ENCODE measurements at places on chromosomes 6 and 20.

DNA sequence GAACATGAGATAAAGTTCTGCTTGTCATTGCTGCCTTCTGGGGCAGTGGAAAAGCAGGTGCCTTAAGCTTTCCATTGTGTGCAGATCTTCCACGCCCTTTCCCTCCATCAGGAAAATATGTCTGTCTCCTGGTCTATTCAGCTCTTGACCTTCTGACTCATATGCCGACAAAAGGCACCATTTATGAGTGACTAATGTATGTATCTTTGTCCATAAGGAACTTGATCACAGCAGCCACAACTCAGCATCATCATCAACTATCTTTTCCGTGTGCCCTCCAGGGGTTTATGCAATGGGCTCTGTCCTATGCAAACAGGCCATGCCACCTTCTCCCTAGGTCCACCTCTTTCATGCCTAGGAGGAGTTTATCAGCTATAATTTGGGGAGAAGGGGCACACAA lies 102.7 kb upstream of the QKI start:
- DNase-seq: no peak

GRCh38 chr6:141259091-141259490 lies 873.6 kb upstream of the GJE1 start:
- no peak for DNase-seq

GRCh38 chr20:33167859-33168258 lies at the start of gene BPIFA2:
TSS of gene BPIFA2 (plus strand) at chr20:33168159. CDS start at chr20:33169146, 987 bp downstream.
- no peak for DNase-seq

DNA sequence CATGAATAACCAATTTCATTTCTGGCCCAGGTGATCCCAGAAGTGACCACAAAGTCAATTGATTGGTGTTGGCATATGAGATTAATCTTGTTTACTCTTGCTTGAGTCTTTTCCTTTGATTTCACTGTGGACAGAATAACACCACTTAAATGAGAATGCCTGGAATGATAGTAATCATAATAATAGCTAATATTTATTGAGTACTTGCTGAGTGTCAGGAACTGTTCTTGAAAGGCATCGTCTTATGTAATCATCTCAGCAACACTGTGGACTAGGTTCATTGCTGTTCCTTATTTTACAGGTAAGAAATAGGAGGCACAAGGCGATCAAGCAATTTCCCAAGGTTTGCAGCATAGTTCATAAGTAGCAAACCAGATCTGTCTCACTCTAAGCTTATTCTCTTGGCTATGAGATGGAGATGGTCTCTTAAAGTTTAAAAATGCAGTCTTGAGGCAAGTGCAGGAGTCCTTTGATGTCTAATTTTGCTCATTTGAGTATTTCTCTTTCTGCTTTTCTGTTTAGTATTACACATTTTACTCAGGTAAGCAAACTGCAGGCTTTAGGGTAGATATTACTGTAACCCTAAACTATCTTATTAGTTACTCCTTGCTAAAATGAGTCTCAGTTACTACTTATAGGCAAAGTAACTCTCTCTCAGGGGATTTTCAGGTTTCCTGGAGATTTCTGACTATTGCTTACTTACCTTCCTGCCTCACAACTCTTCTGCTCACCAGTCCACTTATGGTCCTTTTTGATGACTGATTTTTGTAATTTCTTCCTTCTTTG lies 6.3 kb downstream of the ADGRG6 start:
- DNase-seq: no peak

DNA sequence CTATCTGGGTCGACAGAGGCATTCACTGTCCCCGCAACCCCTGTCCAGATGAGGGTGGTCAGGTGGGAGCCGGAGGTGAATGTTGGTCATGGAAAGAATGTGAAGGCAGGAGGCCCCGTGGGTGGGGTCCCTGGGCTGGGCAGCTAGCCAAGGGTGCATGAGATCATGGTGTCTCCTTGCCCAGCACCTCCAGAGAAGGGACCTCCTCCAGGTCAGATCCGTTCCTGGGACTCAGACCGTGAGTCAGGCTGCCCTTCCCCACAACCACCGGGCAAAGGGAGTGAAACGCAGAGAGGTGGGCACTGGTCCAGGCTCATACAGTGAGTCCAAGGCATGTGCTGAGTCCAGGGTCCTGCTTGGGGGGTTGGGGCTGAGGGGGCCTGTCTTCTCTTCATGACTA lies 3.5 kb downstream of the FOXS1 start:
- DNase-seq: no peak

DNA sequence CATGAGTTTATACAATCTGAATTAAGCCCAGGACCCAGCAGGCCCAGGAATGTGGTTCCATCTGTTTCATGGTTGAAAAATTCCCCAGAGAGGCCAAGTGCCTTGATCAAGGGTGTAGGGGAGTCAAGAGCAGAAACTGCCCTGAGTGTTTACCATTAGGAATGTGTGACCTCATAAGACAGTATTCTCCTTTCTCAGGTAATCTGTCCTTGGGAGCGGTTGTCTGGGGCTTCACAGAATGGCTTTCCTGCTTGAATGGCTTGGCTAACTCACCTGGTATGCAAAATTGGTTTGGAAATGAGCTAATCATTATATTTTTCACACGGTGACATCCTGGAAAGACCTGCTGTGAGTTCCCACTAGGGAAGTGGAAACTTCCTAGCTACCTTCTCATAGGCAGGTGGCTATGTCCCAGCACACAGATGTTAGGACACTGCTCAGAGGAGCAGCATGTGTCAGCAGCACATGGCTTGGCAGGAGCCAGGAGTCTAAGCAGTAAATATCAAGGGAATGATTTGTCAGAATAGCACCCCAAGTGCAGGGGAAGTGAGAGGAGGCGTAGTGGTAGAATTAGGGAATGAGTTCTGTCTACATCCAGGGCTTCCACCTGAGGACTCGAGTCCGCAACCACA lies 17.7 kb downstream of the CLIC5 start:
- DNase-seq: no peak
